ENCODE measurements at places on chromosomes 7 and 10. TPM values are rescaled to one million over a fixed set of nuclear protein-coding genes. Genes with fewer than 3 reads are reported as not detected.

- no peaks in the 10 kb centered on the region for H3K36me3 ChIP-seq
- no peak overlapping the region for H3K4me3 ChIP-seq
- DNase-seq = no peak
- H3K4me1 ChIP-seq = no peaks in the 10 kb centered on the region
Measured at GRCh38 chr10:99370993-99371392, 41.8 kb downstream of the CNNM1 start.

DNA sequence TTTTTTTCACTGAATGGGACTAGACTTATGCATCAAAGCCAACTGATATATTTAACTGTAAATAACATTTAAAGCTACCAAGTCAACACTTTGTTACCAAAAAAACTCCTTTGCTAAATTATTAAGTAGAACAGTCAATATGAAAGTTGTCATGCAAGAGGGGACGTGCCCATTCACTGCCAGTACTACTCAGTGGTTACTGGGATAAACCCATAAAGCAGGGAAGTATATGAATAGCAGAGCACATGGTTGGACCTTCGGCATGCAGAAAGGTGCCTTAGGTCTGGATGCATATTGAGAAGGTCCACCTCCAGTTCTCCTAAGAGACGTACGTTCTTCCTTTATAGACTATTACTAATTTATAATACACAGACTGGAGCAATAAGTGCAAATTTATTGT lies 120.1 kb downstream of the SVOPL start:
- H3K4me3 ChIP-seq = no peak overlapping the region
- H3K27ac ChIP-seq = no peak overlapping the region
- no peaks in the 10 kb centered on the region for H3K4me1 ChIP-seq
- H3K27me3 ChIP-seq = no peaks in the 10 kb centered on the region
- peaks cover 3% of the 10 kb centered on the region for H3K36me3 ChIP-seq

DNA sequence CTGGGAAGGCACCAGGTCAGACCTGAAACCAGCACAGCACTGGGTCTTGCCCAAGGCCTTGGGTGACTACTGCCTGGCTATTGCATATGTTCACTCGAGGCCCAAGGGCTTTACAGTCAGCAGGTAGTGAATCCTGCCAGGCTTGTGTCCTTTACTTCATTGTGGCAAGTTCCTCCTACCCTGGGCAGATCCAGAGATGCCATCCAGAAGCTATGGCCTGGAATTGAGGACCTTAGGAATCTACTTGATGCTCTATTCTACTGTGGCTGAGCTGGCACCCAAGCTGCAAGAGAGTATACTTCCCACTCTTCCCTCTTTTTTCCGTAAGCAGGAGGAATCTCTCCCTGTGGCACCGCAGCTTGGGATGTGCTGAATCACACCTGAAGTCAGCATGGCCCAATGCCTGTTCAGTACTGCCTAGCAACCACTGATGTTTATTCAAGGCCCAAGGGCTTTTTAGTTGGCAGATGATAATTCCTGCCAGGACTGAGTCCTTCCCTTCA lies 246.7 kb upstream of the CTBP2 start:
- no peaks in the 10 kb centered on the region for H3K36me3 ChIP-seq
- H3K27ac ChIP-seq = no peak overlapping the region
- no peak for DNase-seq
- H3K27me3 ChIP-seq = no peaks in the 10 kb centered on the region
- no peaks in the 10 kb centered on the region for H3K4me1 ChIP-seq

- H3K27ac ChIP-seq = no peak overlapping the region
- no peaks in the 10 kb centered on the region for H3K4me1 ChIP-seq
- H3K36me3 ChIP-seq = no peaks in the 10 kb centered on the region
- no peaks in the 10 kb centered on the region for H3K27me3 ChIP-seq
- no peak overlapping the region for H3K4me3 ChIP-seq
Measured at GRCh38 chr10:132640326-132641125, 102.9 kb downstream of the INPP5A start.

DNA sequence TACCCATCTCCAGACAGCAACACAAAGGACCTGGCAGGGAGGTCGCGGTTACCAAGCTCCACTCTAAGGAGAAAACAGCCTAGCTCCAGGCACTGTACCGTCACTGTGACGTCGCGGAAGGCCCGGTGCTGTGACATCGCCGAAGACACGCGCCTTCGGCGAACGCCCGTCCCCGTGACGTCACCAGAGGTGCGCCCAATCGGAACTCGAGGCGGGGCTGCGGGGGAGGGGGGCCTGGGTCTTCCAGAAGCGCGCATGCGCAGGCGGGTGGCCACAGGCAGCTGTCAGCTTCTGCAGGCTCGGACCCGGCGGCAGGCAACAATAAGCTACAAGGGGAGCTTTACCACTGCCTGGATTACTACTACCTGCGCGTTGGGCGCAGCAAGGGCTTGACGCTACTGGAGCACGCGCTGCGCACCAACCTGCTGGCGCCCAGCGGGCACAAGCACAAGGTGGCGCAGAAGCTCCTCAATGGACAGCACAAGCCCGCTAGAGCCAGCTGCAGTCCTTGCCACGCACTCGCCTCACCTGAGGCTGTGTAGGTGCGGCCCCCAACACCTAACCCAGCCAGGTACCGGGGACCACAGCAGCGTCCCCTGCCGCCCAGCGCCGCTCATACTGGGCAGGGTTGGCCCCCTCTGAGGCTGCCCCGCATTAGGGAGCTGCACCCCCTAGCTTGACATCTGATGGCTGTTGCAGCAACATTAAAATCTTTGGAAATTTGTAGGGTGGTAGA lies 208.4 kb downstream of the TPST1 start:
- peak; percentile 98 for DNase-seq
- no peaks in the 10 kb centered on the region for H3K36me3 ChIP-seq
- peak overlapping the region; percentile 16 for H3K27ac ChIP-seq
- H3K27me3 ChIP-seq = no peaks in the 10 kb centered on the region
- H3K4me3 ChIP-seq = peak overlapping the region; percentile 76

DNA sequence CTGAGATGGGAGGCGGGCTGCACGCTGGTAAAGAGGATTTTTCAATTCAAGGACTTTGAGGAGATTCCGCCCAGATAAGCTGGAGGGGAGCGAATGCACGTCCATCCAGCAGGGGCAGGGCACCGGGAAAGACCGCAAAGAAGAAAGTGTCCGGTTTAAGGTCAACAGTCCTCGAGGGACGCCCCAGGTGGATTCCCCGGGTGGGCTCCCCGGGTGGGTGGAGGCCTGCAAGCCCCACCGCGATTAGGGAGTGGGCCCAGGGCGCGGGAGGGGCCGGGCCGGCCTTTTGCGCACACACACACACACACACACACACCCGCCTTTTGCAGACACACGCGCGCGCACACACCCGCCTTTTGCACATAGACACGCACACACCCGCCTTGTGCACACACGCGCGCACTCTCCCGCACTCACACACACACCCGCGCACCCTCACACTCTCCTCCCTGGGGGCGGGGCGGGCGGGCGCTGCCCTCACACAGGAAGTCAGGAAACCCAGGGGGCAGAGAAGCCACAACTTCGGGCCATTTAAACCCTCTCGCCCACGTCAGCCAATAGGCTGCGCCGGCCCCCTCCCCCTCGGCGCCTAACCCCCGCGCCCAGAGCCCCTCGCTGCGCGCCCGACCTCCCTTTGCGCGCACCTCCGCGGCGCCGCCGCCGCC lies 615 bp downstream of the ARHGAP12 start:
- no peaks in the 10 kb centered on the region for H3K36me3 ChIP-seq
- H3K4me3 ChIP-seq = peak overlapping the region; percentile 65
- H3K27me3 ChIP-seq = no peaks in the 10 kb centered on the region
- H3K27ac ChIP-seq = peak overlapping the region; percentile 98
- DNase-seq = peak; percentile 75

DNA sequence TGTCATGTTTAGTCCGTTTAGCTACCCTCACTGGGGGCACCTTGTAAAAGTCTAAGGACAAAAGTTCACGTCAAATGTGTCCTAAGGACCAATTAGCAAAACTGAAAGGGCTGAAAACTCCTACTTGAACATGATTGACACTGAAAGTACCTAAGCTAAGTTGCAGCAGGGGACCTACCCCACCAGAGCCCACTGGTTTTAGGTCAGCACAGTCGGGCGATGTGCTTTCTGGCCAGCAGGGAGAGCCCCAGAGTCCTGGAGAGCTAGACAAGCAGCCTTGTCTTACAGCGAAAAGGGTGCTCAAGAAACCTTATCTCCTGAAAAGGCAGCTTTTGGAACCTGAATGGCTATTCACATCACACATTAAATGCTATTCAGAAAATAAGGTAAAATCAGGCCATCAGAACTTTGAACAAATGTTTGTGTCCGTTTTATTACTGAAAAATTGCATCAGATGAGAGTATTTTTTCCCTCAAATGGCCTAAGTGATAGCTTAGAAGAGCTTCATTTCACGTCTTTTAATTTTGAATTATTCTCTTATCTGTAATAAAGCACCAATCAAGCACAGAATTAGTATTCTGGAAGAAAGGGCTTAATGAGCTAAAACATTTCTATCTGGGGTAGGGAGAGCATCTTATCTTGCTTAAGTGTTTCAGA lies 52.2 kb upstream of the MKI67 start:
- no peak overlapping the region for H3K27ac ChIP-seq
- no peak overlapping the region for H3K4me3 ChIP-seq
- H3K36me3 ChIP-seq = no peaks in the 10 kb centered on the region
- no peaks in the 10 kb centered on the region for H3K4me1 ChIP-seq
- DNase-seq = no peak
- no peaks in the 10 kb centered on the region for H3K27me3 ChIP-seq

GARIN1A gene
- 2.5 TPM for total RNA-seq

DNA sequence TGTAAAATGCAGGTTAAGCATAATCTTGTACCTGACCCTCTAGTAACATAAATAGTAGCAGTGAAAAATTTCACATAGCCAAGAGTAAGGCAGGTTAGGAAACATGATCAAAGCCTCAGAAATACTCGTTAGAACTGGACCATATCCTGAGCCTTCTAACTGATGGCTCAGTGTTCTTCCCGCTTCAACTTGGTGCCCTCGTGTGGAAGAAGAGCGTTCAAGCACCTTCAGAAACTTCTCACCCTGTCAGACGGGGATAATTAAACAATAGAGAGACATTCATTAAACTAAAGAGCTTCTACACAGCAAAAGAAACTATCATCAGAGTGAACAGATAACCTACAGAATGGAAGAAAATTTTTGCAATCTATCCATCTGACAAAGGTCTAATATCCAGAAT lies 124.5 kb downstream of the MYOF start:
- no peaks in the 10 kb centered on the region for H3K4me1 ChIP-seq
- peak; percentile 83 for DNase-seq
- H3K27ac ChIP-seq = no peak overlapping the region
- H3K4me3 ChIP-seq = no peak overlapping the region
- H3K27me3 ChIP-seq = no peaks in the 10 kb centered on the region
- H3K36me3 ChIP-seq = peaks cover 3% of the 10 kb centered on the region

- no peak overlapping the region for H3K4me3 ChIP-seq
- no peaks in the 10 kb centered on the region for H3K4me1 ChIP-seq
Measured at GRCh38 chr7:106775552-106775936, 89.5 kb upstream of the PIK3CG start.

DNA sequence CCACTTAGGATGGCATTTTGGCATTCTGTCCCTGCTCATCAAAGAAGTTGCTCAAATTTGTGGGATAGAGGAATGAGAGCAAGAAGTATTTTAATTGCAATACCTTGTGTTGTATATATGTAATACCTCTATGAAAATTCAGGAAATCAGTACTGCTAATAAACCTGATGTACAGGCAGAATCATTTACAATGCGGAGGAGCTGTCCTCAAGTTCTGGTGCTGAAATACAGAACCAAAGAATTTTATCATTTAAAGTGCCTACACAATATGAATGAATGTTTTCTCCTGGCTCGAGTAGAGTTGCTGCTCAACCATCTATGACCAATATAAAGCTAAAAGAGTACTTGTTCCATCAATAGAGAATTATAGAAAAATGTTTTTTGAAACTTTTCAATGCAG lies 305.8 kb downstream of the PLXNA4 start:
- H3K4me1 ChIP-seq = no peaks in the 10 kb centered on the region
- no peaks in the 10 kb centered on the region for H3K36me3 ChIP-seq
- no peak overlapping the region for H3K4me3 ChIP-seq
- DNase-seq = peak; percentile 69
- H3K27ac ChIP-seq = no peak overlapping the region

FKBP6 gene
- 0.13 TPM for total RNA-seq

GRCh38 chr10:24944512-24945255 lies 7.7 kb downstream of the PRTFDC1 start:
- H3K27me3 ChIP-seq = no peaks in the 10 kb centered on the region
- H3K4me3 ChIP-seq = no peak overlapping the region
- no peak overlapping the region for H3K27ac ChIP-seq

DNA sequence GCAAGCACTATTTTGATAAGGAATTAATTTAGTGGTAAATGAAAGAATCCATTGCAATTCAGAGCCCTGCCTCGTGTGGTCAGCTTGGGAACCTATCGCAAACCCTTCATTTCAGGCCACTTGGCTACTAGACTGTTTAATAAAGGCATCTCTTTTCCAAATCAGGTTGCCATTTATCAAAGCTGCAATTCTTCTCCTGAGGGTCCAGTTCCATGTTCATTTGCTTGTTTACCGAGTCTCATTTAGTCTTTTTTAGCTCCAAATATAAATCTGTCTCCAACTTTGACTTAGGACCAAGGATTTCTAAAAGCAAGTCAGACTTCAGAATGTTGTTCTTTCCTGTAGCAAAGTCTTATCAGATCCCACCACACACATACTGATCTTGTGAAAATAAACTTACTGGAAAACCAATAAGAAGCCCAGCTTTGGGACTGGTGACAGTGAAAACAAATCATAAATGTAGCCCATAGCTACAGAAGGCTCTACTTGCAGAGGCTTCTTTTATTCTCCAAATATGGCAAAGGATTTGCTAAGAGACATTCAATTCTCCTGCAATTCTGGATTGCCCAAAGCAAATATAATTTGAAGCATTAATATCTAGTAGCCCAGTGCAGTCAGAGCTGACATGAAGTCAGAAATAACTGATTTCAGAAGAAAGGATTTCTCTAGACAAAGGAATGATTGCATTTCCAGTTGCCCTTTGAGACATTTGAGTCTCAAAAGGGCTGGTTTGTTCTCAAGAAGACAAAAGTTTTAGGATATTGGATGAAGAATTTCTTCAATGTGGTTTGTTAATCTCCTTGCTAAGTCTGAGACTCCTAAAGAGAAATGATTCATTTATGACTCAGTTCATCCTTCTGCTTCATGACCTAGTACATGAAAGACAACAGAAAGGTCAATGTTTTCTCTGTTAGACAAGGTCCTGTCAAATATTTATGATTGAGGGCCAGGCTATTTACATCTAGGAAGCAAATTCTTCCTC lies 28.0 kb downstream of the PPP1R3C start:
- peaks cover 18% of the 10 kb centered on the region for H3K4me1 ChIP-seq
- peak; percentile 88 for DNase-seq
- no peaks in the 10 kb centered on the region for H3K27me3 ChIP-seq
- no peaks in the 10 kb centered on the region for H3K36me3 ChIP-seq
- H3K4me3 ChIP-seq = no peak overlapping the region
- H3K27ac ChIP-seq = peak overlapping the region; percentile 68

DNA sequence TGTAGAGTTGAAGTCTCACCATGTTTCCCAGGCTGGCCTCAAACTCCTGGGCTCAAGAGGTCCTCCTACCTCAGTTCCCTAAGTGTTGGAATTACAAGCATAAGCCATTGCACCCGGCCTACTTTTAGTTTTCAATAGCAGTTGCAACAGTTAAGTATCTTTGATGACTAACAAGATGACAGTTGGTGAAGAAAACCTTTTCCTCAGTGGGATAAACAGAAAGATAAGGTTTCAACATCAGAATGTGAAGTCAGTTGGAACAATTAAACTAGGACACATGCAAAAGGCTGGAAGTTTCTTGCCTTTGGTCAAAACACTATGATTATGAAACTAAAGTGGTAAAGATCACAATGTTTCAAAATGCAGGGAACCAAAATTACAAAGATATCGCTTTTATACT lies 169.2 kb downstream of the ZNF438 start:
- DNase-seq = no peak
- H3K4me3 ChIP-seq = no peak overlapping the region
- no peaks in the 10 kb centered on the region for H3K27me3 ChIP-seq
- H3K36me3 ChIP-seq = no peaks in the 10 kb centered on the region
- H3K27ac ChIP-seq = no peak overlapping the region

Measured in kidney (tissue), 22 donors.